A549 treated with CpdA at 1 μM for 4 hours (cell line): ENCODE measurements at places on chromosomes 7 and 10. TPM values are rescaled to one million over a fixed set of nuclear protein-coding genes. Genes with fewer than 3 reads are reported as not detected.

PALD1 gene
- total RNA-seq = 5.5 to 7.8 TPM (median 6.9 TPM) in 5 replicates

AZGP1 gene
- total RNA-seq = not detected in 5 replicates

LARP4B gene
- 31.3 to 41.8 TPM (median 34.5 TPM) in 5 replicates for total RNA-seq

CASTOR2 gene
- total RNA-seq = 2.3 to 3.2 TPM (median 2.8 TPM) in 5 replicates

OR2A12 gene
- not detected in 5 replicates for total RNA-seq

EXOSC1 gene
- total RNA-seq = 49.4 to 60.0 TPM (median 57.8 TPM) in 5 replicates

CTAGE15 gene
- not detected in 5 replicates for total RNA-seq

CTAGE8 gene
- 0.03 to 0.08 TPM in 2 of 5 replicates, not detected in the others for total RNA-seq

TMEM139 gene
- total RNA-seq = 0.48 to 1.1 TPM (median 1.0 TPM) in 5 replicates

STEAP1 gene
- total RNA-seq = 13.4 to 15.6 TPM (median 14.5 TPM) in 5 replicates

RET gene
- 0.40 to 0.74 TPM (median 0.50 TPM) in 5 replicates for total RNA-seq

PTPRE gene
- total RNA-seq = 1.9 to 3.7 TPM (median 3.0 TPM) in 5 replicates

ATP6V0A4 gene
- 0.22 to 0.58 TPM (median 0.26 TPM) in 5 replicates for total RNA-seq

PIK3CG gene
- total RNA-seq = not detected in 5 replicates

SLC26A5 gene
- total RNA-seq = not detected in 5 replicates

INMT gene
- total RNA-seq = not detected in 5 replicates

PPP1R17 gene
- not detected in 5 replicates for total RNA-seq

GLI3 gene
- total RNA-seq = 0.16 to 0.33 TPM (median 0.21 TPM) in 5 replicates

COL1A2 gene
- not detected in 5 replicates for total RNA-seq

NME8 gene
- not detected in 5 replicates for total RNA-seq

NYAP1 gene
- total RNA-seq = 0.77 to 1.3 TPM (median 1.2 TPM) in 5 replicates
